ENCODE measurements at places on chromosomes 1 and 21.

GRCh38 chr21:25387665-25388064, 219.6 kb downstream of the MRPL39 start:
- no peak for DNase-seq

DNA sequence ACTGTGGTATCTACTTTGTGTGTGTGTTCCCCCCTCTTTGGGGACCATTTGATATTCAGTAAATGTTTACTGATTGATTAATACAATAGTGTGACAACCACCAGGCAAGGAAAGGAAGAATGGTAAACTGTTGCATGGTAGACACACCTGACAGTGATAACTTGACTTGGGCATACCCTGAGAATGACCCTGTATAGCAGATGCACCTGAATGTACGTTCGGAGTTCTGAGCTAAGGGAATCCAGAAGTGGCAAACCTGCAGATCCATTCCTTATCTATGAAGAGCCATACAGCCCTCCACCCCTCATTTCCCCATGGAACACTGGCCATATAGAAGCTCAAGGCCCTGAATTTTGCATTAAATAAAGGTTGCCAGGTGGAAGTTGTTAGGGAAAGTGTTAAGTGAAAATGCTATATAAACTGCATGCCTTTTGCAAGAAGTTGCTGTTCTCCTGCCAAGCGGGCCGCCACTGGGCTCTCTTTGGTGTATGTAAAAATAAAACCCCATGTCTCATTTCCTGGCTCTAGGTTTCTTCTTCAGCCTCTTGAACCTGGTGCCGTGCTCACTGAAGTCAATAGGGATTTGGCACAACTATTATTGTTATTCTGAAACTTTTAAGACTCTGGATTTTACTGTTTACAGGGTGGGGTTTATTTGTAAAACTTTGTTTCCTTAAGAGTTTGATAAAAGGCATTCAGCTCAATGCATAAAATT, 32.6 kb upstream of the DENND1B start:
- DNase-seq = no peak

DNA sequence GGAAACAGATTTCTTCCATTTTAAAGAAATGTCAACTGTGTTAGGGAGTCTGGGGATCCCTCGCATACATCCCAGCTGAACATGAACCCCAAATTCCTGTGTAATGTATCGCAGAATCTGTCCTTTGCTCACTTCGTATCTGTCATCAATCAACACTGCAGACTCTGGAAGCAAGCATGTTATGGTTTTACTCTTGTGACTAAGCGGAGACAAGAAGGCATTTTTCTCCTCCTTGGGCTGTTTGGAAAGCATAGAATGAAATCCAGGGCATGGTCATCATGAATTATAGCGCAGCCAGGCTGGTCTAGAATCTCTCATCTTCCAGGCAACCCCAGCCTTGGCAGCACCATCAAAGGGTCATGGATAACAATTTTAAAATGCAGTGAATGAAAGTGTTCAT, 290.2 kb downstream of the KIF26B start:
- DNase-seq = no peak

DNA sequence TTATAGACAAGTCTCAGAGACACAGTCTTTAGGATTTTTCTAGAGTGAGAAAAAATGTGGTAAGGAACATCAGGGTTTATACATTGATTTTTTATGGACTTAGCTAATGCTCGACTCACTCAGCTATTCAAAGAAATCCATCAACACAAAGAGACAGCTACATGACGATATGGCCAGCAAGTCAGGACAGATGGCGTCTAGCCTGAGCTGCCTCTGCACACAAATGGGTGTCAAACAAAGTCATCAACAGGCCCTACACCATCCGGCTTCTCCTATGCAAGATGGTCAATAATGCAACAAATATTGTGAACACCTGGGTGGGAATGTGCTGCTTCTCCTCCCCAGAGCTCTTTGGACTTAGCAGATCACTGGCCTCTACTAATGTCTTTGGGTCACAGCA, 13.3 kb upstream of the ERICH3 start:
- DNase-seq = no peak

DNA sequence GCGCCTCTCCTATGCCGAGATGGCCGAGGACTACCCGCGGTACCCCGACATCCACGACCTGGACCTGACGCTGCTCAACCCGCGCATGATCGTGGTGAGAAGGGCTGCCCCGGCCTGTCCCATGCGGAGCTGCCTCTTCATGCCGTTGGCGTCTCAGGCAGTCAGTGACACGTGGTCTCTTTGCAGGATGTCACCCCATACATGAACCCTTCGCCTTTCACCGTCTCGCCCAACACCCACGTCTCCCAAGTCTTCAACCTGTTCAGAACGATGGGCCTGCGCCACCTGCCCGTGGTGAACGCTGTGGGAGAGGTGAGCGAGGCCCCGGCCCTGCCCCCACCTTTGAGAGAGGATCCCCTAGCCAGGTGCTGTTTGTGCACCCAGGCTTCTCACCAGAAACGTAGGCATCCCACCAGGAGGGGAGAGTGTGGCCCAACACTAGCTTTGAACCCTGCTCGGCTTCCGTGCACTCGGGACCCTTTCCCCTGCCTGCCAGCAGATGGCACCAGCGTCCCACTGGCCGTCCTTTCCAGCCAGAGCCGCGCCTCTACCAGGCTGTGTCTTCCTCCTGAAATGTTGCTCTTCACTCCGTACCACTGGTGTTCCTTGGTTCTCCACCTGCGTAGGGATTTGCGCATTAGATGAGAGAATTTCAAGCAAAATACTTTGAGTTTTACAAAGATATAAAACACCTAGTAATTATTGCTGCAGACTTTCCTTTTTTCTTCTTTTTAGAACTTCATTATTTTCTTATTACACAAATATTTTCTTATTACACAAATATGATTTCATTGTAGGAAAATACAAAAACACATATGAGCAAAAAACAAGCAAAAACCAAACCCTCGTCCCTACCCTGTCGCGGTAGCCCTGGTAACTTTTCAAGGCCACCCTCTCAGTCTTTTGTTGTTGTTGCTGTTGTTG, 9.0 kb downstream of the NPPA start:
- DNase-seq = peak; percentile 36

DNA sequence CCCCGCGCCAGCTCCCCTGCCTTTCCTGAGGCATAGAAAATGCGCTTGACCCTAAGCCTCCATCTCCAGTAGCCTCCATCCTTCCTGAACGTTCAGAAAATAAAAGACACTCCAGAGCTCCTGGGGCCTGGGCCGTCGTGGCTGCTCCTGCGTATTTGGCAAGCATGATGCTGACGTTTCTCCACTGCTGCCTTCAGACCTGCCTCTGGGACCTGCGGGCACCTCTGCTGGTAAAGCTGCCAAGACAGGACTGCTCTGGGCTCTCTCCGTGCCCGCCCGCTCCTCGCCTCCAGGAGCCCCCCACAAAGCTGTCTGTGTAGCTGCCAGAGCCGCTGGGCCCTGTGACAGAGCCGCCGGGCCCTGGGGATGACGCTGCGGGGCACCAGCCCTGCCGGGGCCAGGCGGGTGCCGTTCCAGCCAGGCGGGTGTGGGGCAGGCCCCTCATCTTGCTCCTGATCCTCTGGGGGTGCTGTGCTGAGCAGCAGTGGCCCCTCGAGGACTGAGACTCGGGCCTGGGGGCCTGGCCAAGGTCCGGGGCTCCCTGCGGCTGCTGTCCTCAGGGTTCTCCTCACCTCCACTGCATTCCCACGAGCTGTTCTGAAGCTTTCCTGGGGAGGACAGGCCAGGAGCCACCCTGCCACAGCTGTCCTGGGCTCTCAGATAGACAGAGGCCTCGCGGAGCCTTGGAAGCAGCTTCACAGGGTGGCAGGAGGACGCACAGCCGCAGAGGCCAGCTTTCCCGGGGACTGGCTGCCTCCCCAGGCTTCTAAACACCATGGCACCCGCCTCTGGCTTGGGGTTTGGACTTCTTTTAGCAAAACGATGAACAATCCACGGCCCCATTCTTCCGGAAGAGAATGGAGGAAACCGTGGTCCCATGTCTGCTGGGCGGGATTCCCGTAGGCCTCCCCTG, 48.1 kb downstream of the MORN1 start:
- DNase-seq = no peak

GRCh38 chr1:1042835-1043234, 22.9 kb downstream of the AGRN start:
- no peak for DNase-seq

DNA sequence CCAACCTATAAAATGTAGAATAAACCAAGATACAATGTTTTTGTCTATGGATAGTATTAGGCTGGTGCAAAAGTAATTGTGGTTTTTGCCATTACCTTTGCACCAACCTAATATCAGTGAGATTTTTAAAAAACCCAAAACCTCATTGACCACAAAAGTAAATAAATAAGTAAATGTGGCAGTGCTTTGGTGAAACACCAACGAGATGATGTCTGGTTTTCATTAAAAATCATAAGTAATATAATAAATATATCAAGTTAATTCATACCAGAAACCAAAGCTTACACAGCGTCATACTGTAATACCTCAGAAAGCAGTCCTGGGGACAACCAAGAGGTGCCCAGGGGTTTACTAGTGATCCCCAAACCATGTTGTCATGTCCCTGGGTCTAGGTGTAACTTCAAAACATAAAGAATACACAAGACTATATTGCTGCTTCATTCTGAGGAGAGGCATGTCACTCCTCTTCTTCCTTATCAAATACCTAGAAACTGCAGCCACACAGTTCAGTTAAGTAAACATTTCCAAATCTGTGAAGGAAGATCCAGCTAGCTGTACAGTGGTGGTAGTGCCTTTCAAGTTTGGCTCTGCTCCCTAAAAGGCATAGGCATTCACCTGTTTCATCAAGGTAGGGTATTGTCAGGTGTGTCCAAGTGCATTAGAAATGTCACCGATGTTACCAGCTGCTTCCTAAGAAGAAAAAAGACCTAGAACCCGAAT, 51.6 kb upstream of the ZC3H11B start:
- DNase-seq = no peak

- no peak for DNase-seq
These were observed 129.7 kb downstream of the VPS13D start for GRCh38 chr1:12359359-12360133.

GRCh38 chr1:5271264-5271663, 616.9 kb downstream of the AJAP1 start:
- no peak for DNase-seq

DNA sequence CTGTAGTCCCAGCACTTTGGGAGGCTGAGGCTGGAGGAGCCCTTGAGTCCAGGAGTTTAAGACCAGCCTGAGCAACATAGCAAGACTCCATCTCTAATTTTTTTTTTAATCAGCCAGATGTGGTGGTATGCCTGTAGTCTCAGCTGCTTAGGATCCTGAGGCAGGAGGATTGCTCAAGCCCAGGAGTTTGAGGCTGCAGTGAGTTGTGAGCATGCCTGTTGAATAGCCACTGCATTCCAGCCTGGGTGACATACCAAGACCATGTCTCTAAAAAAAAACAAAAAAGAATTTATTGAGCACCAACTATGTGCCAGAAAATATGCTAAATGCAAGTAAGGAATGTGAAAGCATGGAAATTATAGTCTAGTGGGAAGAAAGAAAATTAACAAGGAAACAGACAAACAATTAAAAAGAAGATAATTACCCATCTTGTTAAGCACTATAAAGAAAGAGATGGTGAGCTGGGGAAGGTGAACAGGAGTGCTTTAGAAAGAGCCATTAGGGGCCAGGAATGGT, 104.0 kb upstream of the ZNF678 start:
- DNase-seq = no peak

Data from NCI-H1930 (cell line).